Activated naive CD4-positive, alpha-beta T cell treated with anti-CD3 and anti-CD28 coated beads, Interleukin-2, amount 10 ng/mL, durations not matched to agents 5 hours and 36 hours (primary cell): ENCODE measurements at places on chromosomes 5 and 9. TPM values are rescaled to one million over a fixed set of nuclear protein-coding genes. Genes with fewer than 3 reads are reported as not detected.

The PRRC2B gene
- total RNA-seq, result 230 TPM

The CRHBP gene
- 0.45 TPM for total RNA-seq

The CCNJL gene
- total RNA-seq, result not detected

The ANGPTL2 gene
- total RNA-seq, result not detected

The F2RL2 gene
- not detected for total RNA-seq

The ROPN1L gene
- total RNA-seq, result 4.6 TPM

The GARIN3 gene
- total RNA-seq, result 0.10 TPM

The FGFR4 gene
- 0.96 TPM for total RNA-seq

The FAM200C gene
- total RNA-seq, result 0.40 TPM

The IFNA16 gene
- not detected for total RNA-seq

The SLC25A48 gene
- not detected for total RNA-seq

The CCNI2 gene
- total RNA-seq, result 8.4 TPM

The EGFLAM gene
- total RNA-seq, result not detected

The SPINK1 gene
- not detected for total RNA-seq

The WDR38 gene
- total RNA-seq, result not detected

The SIT1 gene
- 191 TPM for total RNA-seq

The IRX1 gene
- not detected for total RNA-seq

The TRAF2 gene
- total RNA-seq, result 35.4 TPM

The NPR3 gene
- not detected for total RNA-seq

The MLANA gene
- total RNA-seq, result not detected

The FOXD4L4 gene
- total RNA-seq, result 0.19 TPM

The JAKMIP2 gene
- 0.35 TPM for total RNA-seq

The PCDHGB2 gene
- not detected for total RNA-seq

The SNCAIP gene
- not detected for total RNA-seq

The ZMYND19 gene
- 26.1 TPM for total RNA-seq

The OR1J2 gene
- total RNA-seq, result not detected

The GNA14 gene
- not detected for total RNA-seq

The ADGRD2 gene
- not detected for total RNA-seq

The KLF9 gene
- total RNA-seq, result 19.1 TPM

The PCDHGB6 gene
- total RNA-seq, result 0.05 TPM

The ARHGEF37 gene
- total RNA-seq, result 0.51 TPM

The GPR151 gene
- total RNA-seq, result not detected

The MELK gene
- total RNA-seq, result 41.9 TPM

The TSSK1B gene
- total RNA-seq, result not detected

The PCDHGB4 gene
- not detected for total RNA-seq

The LCN1 gene
- total RNA-seq, result not detected

The ST8SIA4 gene
- total RNA-seq, result 44.9 TPM

The OTP gene
- not detected for total RNA-seq
